ENCODE measurements at places on chromosomes 3 and 15. TPM values are rescaled to one million over a fixed set of nuclear protein-coding genes. Genes with fewer than 3 reads are reported as not detected.
A peak's percentile ranks its signal among the peaks of the same experiment; 100 is the strongest.

- peaks cover 13% of the 10 kb centered on the region for H3K4me1 ChIP-seq
- no peaks in the 10 kb centered on the region for H3K36me3 ChIP-seq
- H3K4me3 ChIP-seq, result no peak overlapping the region
- no peaks in the 10 kb centered on the region for H3K27me3 ChIP-seq
- peak; percentile 66 for DNase-seq
Measured at GRCh38 chr15:35751413-35752133, 205.6 kb upstream of the DPH6 start.

GRCh38 chr15:90126022-90126421 lies 23.8 kb upstream of the IDH2 start:
- no peak for DNase-seq
- peak overlapping the region; percentile 74 for H3K27ac ChIP-seq
- no peaks in the 10 kb centered on the region for H3K4me1 ChIP-seq
- no peak overlapping the region for H3K4me3 ChIP-seq

DNA sequence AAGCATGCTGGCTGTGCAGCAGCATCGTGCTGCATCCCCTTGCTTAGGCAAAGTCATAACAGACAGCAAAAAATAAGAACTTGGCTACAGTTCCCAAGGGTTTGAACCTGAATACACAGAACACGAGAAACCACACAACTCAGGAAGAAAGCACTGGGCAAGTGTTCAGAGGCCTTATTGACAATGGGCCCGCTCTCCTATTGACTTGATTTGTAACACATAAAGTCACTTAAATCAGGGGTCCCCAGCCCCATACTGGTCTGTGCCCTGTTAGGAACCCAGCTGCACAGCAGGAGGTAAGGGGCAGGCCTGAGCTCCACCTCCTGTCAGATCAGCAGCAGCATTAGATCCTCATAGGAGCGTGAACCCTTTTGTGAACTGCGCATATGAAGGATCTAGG lies 145.1 kb downstream of the LSAMP start:
- no peak for DNase-seq
- H3K4me3 ChIP-seq, result no peak overlapping the region
- no peaks in the 10 kb centered on the region for H3K4me1 ChIP-seq
- no peaks in the 10 kb centered on the region for H3K27me3 ChIP-seq
- no peaks in the 10 kb centered on the region for H3K36me3 ChIP-seq

The SCG5 gene
- 5.3 TPM for total RNA-seq

- no peaks in the 10 kb centered on the region for H3K36me3 ChIP-seq
- no peak overlapping the region for H3K4me3 ChIP-seq
- H3K27ac ChIP-seq, result no peak overlapping the region
- no peaks in the 10 kb centered on the region for H3K27me3 ChIP-seq
Measured at GRCh38 chr3:36697229-36698001, 66.9 kb downstream of the DCLK3 start.

- H3K27ac ChIP-seq, result no peak overlapping the region
- H3K4me1 ChIP-seq, result no peaks in the 10 kb centered on the region
- no peak for DNase-seq
- H3K36me3 ChIP-seq, result no peaks in the 10 kb centered on the region
Measured at GRCh38 chr3:156772588-156773206, 53.5 kb upstream of the LEKR1 start.

Data from heart left ventricle (tissue), 16 donors.